ENCODE measurements at places on chromosomes 1 and 21.

DNA sequence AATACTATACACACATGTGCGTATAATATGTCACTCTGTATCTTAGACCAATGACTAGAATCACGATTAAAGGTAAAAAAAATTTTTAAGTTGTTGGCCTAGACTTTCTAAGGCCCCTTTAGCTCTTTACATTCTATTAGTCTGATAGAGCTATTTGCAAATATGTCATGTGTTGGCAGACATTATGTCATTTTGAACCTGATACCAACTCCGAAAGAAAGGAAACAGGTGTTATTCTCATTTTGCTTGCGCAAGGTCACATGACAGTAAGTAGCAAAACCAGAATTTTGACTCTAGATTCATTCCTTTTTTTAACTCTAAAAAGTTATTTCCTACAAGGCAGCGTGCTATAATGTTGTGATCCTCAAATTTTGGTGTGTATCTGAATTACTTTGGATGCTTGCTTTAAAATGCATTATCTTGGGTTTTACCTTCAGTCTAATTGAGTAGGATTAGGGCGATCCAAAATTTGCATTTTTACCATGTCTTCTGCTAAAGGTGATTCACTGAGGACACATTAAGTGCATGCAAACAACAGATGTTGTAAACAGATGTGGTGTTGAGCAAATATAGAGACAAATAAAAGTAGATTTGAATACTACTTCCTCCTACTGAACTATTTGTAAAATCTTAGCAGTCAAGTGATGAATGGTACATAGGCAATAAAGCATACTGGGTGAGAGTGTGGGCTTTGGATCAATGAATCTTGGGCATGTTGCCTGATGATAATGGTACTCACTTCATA, 63.5 kb upstream of the KIAA1614 start:
- DNase-seq = no peak

- no peak for DNase-seq
Observed at GRCh38 chr1:84291882-84292655, 9.4 kb upstream of the SAMD13 start.

- no peak for DNase-seq
Observed at GRCh38 chr1:56125316-56125715, 454.0 kb downstream of the PLPP3 start.

DNA sequence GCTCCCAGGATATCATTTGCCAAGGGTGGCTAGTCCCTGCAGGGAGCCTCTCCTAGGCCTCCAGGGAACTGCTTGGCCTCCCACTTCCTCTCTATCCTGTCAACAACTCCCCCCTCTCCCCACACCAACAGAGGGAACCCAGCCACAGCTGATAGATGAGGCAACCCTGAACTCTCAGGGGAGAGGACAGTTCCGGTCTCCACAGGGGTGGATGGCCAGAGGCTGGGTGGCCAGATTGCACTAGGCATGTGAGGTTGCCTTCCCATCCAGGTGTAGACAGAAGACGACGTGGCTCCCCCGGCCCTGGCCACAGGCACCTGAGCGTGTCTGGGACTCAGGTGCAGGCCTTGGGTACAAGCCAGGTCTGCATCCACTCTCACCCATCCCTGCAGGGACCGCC, 53.3 kb downstream of the TOR1AIP2 start:
- DNase-seq = no peak

DNA sequence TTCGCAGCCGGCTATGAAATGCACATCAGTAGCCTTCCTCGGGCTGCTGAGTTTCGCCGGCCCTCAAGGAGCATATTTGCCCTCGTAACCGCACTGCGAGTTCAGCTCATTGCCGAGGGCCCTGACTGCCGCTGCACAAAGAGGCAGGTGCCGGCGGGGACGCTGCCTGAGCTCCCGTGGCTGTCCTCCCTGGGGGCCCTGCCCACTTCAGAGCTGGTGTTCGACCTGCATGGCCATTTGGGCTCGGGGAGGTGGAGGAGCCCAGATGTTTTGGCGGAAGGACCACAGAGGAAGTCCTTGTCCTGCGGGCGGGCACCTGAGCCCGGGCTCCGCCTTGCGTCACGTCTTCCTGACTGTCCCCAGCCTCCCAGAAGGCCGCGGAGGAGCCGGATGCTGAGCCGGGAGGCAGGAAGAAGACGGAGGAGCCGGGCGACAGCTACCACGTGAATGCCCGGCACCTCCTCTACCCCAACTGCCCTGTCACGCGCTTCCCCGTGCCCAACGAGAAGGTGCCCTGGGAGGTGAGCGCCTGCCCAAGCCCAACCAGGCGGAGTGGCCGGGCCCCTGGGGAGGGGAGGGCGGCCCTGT, 29.9 kb upstream of the LRRC3 start:
- no peak for DNase-seq

DNA sequence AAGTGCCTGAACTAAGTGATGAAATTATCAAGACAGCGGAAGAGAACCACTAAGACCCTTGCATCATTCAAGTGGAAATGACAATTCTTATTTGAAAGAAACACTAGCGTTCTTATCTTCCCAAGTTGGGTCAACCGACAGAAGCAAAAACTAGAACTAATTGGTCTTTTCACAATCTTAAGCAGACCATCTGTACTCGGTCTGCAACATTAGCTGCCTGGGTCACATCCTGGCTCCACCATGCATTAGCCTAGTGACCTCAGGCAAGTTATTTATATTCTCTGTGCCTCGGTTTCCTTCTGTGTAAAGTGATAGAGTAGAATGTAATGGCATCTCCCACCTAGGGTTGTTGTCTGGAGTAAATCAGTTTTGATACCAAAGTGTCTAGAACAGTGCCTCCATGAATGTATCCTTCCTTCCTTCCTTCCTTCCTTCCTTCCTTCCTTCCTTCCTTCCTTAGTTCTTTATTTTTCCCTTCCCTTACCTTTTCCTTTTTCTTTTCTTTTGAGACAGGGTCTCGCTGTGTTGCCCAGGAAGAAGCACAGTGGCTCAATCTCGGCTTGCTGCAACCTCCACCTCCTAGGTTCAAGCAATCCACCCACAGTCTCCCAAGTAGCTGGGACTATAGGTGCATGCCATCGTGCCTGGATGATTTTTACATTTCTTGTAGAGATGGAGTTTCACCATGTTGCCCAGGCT, 6.0 kb downstream of the COLGALT2 start:
- no peak for DNase-seq

DNA sequence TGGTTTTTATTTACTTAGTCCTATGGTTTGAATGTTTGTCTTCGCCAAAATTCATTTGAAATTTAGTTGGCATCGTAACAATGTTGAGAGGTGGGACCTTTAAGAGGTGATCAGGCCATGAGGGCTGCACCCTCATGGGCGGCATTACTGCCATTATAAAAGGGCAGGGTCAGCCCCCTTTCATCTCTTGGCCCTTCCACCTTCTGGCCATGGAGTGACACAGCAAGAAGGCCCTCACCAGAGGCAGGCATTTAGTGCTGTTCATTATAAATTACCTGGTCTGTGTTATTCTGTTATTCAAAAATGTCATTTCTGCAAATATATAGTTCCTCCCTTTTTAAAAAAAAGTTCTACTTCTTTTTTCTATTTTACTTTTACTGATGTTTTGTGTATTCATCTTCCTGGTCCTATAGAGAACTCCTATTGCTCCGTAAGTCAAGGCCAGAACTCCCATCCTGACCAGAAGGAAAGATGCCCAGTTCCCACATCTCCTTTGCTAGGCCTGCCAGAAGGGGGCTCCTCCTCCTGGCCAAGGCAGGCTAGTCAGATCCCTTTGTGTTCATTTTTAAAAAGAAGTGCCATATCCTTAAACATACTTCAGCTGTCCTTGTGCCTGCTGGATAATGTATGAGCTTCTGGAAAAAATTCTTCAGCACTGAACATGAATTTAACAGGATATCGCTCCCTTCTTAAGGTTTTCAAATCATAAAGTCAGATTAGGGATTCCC, 10.0 kb upstream of the LBR start:
- DNase-seq = no peak

DNA sequence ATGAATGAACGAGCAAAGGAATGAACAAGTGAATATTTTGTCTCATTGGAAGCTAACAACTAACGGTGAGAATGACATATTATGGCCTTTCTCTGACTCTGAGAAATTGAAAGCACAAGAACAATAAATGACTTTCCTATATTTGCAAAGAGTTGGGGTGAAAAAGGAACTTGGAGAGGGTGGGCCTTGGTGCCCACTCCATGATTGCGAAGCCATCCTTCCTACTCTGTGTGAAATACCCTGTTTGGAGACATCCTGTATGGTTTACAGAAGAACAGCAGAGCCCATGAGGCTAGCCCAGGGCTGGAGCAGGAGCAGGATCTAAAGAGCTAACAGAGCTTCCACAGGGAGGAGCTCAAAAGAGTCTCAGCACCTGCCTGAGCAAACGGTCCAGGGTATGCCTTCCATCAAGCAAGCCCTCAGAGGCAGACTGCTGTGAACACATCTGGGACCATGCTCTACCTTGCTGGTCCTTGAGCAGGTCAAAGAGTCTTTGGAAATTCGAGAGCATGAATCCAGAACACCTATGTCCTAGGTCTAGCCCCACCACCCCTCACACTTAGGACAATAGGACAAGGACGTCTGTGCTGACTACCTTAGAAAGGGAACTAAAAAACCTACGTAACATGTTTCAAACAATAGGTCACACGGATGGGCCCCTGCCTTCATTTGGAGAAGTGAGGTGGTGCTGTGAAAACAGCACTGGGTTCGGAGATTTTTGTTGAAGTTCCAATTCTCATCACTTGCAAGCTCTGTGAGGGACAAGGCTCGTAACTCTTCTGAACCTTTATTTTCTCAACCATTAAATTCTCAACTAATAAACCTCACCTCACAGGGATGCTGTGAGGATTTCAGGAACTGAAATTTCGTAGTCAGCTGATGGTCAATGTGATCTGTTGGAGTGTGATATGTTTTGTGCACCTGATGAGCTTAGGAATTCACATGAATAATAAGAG, 377.4 kb downstream of the RRAGC start:
- DNase-seq = no peak

DNA sequence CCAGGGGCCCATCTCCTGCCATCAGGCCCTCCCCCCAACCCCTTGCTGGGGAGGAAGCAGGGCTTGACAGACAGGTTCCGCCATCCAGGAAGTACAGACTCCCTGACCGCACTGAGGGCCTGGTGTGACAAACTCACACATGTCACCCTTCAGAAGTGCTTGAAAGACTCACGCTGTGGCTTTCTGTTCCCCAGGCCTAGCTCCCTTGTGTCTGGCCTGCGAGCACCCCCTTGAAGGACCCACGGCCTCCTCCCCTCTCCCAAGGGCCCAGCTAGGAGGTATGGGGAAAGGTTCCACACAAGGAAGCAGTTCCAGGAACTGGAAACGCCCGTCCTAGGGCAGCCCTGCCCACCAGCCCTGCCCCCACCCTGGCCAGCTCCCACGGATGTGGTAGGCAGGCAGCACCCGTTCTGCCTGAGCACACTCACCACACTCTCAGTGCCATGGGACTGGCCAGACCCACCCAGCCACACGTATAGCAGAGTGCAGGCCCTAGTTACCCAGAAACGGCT, 26.7 kb downstream of the SLC2A1 start:
- DNase-seq = no peak

DNA sequence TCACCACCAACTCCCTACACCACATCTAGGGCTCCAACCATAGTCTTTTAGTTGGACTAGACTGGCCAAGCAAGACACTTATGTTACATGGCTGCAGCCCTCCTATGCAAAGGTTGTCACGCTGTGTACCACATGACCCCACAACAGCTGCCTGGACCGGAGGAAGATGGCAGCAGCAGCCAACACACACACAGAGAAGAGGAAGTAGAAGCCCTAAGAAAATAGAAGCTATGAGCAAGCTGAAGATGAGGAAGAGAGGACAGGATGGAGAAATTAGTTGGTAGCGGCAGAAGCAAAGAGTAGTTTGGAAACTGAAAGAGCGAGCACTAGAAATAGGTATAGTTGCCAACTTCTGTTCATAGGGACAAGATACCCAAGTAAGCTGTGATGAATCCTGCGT, 60.8 kb upstream of the RALGPS2 start:
- no peak for DNase-seq

GRCh38 chr1:78052685-78053405, 7.1 kb downstream of the GIPC2 start:
- DNase-seq = no peak

- no peak for DNase-seq
Observed at GRCh38 chr1:215375381-215375780, 191.7 kb upstream of the KCTD3 start.

GRCh38 chr1:31029026-31029425, 36.5 kb downstream of the PUM1 start:
- DNase-seq = no peak

DNA sequence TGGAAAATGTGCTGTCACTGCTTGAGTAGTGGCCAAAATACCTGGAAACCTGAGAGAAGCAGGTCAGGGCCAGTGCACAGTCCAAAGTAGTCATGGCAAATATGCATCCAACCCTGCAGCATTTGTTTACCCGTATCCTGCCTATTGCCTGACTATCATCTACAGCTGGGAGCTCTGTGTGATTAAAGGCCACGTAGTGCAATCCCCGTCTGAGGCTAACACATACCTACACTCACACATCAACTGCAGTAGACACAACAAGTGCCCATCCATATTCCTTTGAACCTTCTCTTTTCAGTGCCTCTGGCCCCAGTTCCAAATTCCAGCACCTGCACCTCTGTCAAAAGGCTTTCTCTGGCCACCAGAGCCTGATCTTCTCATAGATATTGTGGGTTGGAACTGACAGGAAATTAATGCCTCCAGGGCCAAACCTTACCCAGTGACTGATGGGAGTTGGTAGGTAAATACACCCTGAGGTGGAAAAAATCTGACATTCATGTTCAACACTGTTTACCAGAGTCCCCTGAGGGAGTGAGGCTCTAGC, 383.0 kb downstream of the SETD4 start:
- no peak for DNase-seq

DNA sequence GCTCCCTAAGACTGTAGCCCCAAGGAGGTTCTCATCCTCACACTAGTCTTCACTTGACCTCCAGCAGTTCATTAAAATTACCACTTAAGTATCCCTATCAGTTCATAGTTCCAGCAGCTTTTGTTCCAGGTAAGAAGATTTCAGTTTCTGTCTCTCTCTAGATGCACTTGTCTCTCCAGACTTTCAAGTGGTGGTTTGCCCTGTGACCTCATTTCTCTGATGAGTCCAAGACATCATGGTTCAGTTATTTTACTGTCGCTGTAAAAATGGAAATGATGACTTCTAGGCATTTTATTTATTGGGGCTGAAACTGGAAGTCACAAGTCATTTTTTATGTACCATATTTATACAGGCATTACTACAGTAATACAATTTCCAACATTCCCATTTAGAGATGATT, 17.9 kb upstream of the RGS18 start:
- DNase-seq = no peak

DNA sequence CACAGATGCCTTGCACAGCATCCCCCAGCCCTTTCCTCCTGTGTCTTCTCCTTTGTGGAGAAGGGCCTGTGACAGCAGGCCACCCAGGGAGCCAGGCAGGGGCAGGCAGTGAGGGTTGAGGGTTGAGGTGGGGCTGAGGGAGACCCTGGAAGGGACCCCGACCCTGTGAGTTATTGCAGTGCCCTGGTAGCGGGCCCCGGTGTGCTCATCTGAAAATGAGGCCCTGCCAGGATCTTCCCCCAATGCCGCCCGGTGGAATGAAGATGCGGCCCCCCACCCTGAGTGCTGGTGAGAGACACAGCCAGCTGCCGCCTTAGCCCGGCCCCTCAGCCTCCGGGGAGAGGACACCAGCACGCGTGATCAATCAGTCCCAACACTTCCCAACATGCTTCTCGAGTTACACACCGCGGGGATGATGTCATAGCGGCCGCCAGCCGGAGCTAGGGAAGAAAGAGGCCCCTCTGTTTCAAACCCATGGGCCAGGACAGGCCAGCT, 36.2 kb upstream of the ACTRT2 start:
- no peak for DNase-seq
